ENCODE measurements at places on chromosomes 5 and 9.

- no peak for DNase-seq
These were observed 3.2 kb downstream of the ATOSB start for GRCh38 chr9:35112257-35113020.

DNA sequence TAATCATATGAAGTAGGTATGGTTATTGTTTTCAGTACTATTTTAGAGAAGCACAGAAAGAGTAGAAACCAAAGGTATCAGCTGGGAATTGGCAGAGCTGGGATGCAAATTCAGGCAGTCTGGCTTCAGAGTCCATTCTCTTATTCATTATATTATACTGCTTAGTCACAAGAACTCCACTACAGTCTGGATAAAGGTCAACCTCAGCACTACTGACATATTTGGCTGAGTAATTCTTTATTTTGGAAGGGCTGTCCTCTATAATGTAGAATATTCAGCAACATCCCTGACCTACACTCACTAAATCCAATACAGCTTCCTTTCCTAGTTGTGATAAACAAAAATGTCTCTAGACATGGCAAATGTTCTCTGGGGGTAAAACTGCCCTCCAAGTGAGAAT lies 37.6 kb downstream of the PTGER4 start:
- no peak for DNase-seq

- no peak for DNase-seq
These were observed 4.3 kb downstream of the TMEFF1 start for GRCh38 chr9:100477241-100477640.

GRCh38 chr9:37421914-37422288 lies 595 bp upstream of the GRHPR start:
- no peak for DNase-seq

DNA sequence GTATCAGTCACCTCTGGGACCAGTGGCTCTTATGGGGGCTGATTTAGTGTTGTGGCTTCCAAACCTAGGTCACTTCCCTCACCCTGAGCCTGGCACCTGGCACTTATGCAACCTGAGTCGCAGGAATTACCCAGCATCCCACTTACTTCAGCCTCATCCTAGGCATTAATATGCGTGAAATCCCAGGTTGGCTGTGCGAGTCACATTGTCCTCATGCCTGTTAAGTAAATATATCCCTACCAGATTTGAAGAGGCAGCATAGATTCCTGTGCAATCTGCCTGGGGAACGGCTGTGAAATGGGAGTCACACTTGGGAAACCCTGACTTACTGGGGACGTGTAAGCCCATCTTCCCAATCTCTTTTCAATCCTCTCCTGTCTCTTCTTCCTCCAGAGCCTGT lies 42.7 kb upstream of the AKNA start:
- DNase-seq: no peak

- no peak for DNase-seq
These were observed 1294.8 kb upstream of the ACO1 start for GRCh38 chr9:31089549-31090221.

DNA sequence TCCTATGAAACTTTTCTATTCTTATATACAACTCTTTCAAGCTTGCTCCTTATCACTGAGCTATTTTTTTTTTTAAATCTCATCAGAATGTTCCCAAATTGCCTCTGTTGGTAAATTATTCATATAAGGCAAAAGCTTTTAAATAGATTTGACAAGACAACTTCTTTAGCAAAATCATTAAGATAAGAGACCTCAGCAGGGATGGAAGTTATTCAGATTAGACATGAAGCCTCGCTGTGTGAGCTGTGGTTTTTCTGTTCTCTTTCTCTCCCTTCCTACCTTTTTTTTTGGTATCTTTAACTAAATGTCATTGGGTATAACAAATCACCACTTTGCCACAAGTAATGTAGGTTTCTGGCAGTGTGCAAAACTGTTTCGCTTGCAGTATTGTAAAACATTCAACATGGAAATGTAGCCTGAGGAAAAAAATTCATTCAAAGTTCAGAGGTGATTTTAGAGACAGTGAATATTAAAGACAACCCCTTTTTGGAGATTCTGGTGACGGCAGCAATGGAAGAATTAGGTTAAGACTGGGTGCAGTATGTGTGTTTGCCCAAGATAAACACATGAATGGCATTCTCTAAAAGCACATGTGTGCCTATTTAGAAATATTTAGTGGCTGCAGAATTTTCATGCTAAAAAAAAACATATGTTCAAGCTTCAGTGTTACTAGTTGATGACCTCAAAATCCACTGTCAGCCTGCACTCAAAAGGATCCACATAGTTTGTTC lies 467.1 kb downstream of the ZNF608 start:
- DNase-seq: no peak

DNA sequence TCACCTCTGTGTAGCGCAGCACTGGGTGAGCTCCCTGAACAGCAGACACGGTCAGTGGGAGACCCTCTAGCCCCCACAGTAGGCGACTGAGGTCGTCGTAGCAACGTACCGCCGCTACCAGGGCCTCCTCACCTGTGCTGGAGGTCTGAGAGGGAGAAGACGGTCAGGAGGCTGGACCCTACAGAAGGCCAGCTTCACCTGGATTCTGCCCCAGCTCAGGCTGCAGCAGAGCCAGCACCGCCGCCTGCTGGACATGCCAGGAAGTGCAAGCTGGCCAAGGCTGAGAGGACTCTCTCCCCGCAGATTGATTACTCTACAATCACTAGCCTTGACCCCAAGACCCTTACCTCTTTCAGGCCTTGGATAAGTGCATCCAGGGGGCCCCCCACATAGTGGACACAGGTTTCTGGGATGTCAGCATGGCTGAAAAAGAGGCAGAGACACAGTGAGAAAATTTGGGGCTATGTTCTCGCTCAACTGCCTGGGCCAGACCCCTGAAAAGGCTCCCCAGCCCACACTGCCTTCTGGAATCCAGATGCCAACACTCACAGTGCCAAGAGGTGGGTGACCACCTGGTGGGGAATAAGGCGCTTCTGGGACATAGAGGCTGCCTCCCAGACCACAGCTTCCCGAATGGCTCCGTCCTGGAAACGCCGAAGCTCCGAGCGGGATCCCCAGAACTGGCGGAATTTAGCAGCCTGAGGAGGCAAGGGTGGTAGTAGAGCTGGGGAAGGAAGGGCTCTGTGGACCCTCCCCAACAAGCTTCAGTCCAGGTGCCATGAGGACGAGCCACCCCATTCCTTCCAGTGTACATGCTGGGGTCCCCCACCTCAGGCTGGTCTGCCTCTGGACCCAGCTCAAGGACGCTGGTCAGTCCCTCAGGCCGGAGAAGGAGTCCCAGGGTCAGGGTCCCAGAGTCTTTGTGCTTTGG lies 6.9 kb downstream of the NOL6 start:
- peak; percentile 69 for DNase-seq

DNA sequence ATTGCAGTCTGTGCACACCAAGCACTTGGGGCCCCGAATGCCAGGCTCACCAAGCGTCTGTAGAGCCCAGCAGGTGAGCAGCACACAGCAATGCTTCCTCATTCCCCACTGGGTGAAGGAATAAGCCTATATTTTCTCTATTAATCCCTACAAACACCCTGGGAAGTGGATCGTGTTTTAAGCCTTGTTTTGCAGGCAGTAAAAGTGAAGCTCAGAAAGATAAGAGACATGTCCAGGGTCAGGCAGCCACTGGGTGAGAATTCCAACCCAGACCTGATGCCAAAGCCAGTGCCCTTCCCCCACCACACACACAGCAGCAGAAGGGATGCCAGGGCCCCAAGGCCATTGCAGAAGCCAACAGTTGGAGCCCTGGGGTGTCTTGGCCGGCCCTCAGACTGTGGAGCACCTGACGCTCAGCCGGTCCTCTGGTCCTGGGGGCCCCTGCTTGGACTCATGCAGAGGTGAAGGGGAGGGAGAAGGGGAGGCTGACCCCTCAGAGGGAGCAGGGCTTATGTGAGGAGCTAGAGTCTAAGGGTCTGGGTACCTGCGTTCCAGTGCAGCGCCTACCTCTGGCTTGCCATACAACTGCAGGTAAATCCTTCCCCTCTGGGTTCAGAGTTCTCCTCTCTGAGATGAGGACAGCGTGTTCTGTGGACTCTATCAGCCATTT lies 26.3 kb upstream of the SYNPO start:
- peak; percentile 75 for DNase-seq

DNA sequence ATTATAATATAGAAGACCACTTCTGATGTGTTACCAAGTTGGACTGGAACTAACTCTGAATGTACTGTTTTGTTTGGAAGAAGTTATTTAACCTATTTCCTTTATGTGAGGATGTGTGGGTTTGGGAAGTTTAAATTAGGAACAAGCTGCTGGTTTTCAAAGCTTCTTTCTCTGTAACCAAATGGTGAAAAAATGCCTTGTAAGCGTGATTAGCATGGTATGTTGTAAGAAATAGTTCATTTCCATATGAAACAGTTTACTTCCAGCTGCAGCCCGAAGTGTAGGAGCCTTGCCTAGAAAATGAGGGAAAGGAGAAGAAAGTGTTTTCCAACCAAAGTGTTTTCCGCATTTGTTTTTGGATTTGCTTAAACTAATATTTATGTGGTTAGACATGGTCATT lies 36.0 kb downstream of the TTC1 start:
- DNase-seq: peak; percentile 72

- no peak for DNase-seq
These were observed 112.6 kb downstream of the EHMT1 start for GRCh38 chr9:137731216-137731946.

- DNase-seq: no peak
These were observed 355 bp downstream of the TLE4 start for GRCh38 chr9:79572032-79572607.

Data from GM23338 (cell line).